ENCODE measurements at places on chromosomes 7 and 10. TPM values are rescaled to one million over a fixed set of nuclear protein-coding genes. Genes with fewer than 3 reads are reported as not detected.

Gene MCM10
- total RNA-seq, result 42.9 TPM

GRCh38 chr10:125521721-125522680 is 161.0 kb downstream of the TEX36 start:
- no peak for DNase-seq

GRCh38 chr10:100021322-100021721 is 11.6 kb upstream of the DNMBP start:
- no peak for DNase-seq

Gene DPCD
- total RNA-seq, result 5.2 TPM

- no peak for DNase-seq
These were observed 31.1 kb downstream of the TBATA start for GRCh38 chr10:70753841-70754621.

DNA sequence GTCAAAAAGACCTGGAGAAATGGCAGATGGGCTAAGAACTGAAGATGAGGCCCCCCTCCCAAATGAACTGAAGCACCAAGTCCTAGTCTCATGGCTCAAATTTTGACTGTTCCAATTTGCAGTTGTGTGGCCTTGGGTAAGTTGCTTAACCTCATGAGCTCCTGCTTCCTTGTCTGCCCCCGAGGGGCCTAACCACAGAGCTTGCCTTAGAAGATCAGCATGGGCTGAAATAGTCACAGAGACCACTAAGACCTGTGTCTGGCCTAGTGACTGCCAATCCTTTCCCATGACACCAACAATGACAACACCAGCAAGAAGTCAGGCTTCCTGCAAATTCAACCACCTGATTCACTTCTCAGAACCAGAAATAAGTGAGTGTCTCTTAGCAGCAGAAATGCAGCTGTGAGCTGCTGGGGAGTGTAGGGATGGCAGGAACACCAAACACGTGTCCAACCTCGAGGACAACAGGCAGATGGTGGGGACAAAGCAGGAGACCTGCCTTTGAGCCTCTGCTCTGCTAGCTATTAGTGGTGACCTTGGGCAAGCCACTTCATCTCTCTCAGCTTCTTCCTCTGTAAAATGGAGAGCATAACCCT is 23.7 kb downstream of the CRHR2 start:
- no peak for DNase-seq

GRCh38 chr7:132930881-132931280 is 151.0 kb downstream of the CHCHD3 start:
- no peak for DNase-seq

Gene OR2A42
- total RNA-seq, result not detected

- no peak for DNase-seq
These were observed 1325.0 kb downstream of the XPNPEP1 start for GRCh38 chr10:108598320-108598695.

Gene SEMA3D
- not detected for total RNA-seq

Gene NME8
- not detected for total RNA-seq

GRCh38 chr10:129258283-129258923 is 208.6 kb upstream of the MGMT start:
- no peak for DNase-seq

Gene NFKB2
- total RNA-seq, result 121 TPM

DNA sequence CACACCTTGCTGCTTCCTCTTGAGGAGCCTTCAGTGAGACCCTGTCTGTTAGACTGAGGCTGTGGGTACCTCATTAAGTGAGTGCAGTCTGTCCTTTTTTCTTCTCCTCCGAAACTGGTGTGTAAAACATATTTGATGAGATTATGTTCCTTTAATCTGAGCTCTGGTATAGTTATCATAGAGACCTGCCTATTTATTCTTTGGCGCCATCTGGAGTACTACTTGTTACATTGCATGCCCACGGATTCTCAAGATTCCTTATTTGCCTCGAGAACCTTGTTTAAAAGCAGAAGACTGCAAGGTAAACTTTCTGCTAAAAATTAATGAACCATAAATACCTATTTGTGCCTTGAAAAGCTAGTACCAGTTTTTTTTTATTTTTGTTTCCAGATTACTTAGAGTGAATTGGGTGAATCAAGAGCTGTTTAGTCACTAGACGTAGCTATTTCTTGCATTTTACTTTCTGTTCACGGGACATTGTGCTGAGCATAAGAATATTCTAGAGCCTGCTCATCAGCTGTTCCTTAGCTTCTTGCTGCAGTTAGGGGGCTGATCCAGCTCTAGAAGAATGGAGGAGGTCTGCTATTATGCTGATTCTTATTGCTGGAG is 16.9 kb upstream of the STMP1 start:
- DNase-seq, result no peak

- no peak for DNase-seq
These were observed 165.6 kb downstream of the ZEB1 start for GRCh38 chr10:31484431-31485135.

DNA sequence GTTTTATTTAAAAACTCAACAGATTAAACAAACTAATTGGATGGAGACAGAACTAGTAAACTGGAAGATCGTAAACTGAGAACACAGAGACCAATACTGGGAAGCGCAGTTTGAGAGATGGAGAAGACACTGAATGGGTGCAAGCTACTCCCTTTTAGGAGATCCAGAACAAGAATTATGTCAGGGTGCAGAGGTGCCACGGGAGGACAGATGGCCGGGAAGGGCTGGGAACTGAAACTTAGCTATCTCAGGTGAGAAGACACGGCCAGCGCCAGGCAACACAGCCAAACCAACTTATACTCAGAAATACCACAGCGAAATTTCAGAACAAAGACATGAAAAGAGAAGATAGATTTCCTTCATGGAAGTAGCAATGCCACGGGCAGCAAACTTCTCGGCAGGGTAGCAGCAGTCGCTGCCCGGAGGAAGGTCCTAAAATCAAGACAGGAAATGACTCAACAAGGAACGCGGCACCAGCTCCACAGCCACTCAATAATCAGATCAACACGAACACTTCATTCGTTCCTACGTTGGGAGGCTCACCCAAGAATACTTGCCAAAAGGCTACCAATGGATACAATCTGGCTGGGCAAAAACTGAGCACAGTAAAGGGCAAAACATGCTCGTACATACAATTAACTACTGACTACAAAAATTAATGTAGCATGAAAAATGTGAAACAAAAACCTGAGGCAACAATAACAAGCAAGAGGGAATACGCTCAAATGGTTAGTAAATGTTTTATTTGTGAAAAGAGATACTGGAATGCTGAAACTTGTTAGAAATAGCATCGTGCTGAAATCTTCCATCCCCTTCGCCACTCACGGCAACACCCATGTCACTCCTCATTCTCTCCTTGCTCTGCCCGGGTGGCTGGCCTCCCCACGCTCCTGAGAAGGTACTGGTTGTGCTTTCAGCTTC is 2.2 kb upstream of the LRRC27 start:
- DNase-seq, result peak; percentile 55

Gene CALML5
- total RNA-seq, result not detected

DNA sequence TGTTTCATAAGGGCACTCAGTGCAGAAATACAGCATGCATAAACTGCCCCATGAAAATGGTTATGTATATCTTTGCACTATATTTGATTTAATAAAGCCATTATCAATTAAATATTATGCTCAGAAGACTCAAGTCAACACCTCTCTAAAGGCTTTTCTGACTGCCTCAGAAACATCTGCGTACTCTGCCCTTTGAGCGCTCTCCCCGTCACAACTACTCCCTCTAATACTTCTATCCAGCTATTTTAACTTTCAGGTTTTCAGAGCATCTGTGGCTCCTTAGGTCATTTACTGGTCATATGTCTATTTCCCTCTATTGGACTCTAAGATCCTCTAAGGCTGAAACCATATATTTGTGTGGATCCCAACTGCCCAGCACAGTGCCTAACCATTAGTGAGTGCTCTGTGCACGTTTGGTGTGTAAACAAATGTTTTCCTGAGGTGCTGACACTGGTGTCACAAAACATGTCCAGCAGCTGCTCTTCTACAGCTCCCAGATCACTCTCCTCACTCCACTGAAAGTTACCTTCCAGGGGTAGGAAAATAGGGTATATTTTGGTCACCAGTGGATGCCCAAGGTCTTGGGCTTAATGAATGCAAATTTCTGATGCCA is 179.1 kb downstream of the BTAF1 start:
- DNase-seq, result no peak

Gene HYAL4
- total RNA-seq, result not detected

DNA sequence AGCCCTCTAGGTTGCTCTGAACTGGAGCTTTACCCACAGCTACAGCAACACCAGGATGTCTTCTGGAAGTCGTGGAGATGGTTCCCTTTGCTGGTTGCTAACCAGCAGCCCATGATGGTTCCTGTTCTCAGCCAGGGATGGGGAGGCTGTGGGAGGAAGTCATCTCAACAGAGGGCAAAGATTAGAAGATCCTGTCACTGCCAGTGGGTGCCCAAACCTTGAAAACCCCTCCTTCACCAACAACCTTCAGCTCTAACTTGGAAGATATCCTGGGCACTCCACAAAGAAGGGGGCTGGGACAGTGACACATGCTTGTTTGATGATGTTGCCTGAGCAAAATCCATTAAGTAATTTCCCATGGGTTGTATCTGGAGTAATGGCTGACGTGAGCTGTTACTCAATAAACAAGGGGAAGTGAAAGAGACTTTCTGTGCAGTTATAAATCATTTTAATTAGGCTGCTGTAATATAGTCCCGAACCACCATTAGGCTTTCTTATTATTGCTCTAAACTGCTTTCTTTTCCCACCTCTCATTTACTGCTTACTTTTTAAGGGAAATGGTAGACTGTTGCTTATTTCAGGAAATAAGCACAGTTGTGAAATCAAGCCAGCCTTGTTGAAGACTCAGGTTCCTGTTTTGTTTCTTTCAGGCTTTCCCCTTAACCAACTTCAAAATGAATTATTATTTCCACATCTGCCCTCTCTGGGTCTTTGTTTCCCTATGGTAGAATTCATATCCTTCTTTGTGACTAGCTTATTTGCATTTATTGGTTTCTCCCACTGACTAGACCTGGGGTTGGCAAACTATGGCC is 124.8 kb downstream of the PPP1R17 start:
- no peak for DNase-seq

DNA sequence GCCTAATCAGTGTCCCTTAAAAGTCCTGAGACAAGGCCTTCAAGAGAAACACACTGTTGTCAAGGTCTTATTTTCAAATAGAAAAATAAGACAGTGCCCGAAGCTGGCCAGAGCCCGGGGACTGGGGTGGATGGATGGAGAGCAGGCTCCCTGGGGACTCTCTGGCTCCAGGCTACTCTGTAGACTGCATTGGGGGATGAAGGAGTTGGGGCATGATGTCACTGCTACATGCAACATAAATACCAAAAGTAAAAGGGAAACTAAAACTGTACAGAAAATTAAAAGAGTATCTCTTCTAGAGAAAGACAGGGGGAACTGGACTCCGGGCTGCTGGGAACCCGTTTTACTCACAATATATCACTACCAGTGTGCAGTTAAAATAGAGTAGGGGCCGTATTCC is 629.8 kb downstream of the KCNMA1 start:
- no peak for DNase-seq

DNA sequence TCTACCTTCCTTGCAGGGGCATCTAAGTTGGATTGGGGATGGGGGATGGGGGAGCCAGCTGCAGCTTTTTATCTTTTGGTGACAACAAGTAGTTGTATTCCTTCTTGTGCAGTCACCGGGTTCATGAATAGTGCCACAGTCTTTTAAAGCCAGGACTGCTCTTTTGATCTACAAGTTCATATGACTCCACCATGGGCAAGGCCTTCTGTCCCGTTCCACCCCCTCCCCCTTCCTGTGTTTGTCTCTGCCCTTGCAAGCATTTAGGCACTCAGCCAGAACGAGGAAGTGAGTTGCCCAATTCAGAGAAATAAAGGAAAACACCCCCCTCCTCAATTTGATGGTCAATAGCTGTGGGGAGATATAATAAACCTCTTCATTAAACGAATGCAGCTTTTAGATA is 44.8 kb upstream of the EGR2 start:
- DNase-seq, result no peak

Gene SSMEM1
- total RNA-seq, result not detected

- no peak for DNase-seq
These were observed 21.3 kb upstream of the HERPUD2 start for GRCh38 chr7:35716038-35716803.

GRCh38 chr10:131936294-131936693 is 35.5 kb downstream of the PPP2R2D start:
- no peak for DNase-seq

DNA sequence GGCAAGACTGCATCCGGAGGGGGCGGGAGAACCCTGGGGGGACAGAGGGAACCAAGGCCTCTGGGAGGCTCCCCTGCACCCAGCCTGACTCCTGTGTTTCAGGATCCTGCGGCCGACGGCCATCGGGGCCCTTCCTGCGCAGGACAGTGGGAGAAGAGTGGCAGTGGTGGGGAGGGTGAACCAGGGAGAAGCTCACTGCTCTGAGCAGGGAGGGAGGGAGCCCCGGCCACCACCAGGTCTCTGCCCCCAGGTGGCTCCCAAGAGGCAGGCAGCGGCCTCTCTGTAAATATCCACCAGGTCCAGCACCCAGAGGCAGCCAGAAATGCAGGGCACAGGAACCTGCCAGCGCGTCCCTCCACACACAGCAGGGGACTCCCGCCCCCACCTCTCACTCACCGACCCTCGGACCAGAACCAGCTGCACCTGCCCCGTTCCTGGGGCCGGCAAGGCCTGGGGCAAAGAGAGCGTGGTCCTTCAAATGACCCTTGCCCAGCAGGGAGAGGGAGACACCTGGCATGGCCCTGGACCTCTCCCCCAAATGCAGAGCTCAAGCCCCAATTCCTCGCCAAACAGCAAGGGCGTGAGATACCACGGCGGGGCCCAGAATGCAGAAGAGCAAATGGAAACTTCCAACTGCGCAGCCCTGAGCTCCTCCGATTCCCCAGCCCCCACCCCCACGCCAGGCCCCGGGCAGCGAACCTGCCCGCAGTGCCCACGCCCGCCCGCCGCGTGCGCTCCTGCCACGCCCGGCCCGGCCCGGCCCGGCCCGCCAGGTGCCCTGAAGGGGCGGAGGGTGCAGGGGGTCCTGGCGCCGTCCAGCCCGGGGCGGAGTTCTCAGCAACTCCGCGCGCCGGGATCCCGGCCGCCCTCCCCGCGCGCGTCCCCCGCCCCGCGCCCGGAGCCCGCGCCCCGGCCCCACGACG is 805 bp downstream of the RASGEF1A start:
- DNase-seq, result peak; percentile 66

- DNase-seq, result no peak
These were observed 5.7 kb downstream of the BLVRA start for GRCh38 chr7:43764039-43764761.

Gene ARHGAP22
- 0.25 TPM for total RNA-seq

DNA sequence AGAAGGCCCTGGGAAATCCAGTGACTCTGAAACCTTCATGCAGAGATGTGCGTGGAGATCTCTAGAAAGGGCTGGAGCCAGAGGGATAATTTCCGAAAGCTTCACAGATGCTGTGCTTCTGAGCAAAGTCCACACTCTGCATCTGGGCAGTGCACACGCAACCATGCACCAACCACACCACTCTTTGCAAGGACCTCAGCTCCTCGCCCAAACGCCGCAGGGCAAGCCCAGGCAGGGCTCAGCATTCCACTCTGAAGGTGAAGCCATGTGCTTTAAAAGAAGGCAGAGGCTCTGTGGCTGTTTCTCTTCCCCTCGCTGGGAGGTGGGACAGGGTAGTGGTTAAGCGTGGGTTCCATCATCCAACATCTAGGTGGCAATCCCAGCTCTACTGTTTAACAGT is 48.4 kb downstream of the ASB13 start:
- DNase-seq, result no peak

Measured in activated CD4-positive, alpha-beta memory T cell treated with anti-CD3 and anti-CD28 coated beads, Interleukin-2, amount 10 ng/mL, durations not matched to agents 7 days and 5 days (primary cell).